ENCODE measurements at places on chromosomes 1 and 21.

DNA sequence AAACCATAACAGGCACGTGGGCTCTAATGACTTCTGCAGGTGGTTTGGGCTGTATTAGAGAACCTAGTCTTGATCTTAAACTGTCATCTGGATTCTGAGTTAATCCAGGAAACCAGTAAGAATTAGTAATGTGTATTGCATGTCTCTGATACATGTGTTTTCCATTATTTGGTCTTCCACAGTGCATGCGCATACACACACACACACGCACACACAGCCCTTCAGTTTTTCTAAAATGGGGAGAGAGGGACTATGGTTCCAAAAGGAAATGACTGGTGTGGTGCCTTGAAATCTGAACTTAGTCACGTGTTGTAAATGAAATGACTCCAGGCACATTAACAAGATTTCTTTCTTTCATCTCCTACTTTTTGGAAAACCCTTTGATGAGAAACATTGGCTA, 67.6 kb downstream of the OLFML2B start:
- DNase-seq: no peak

GRCh38 chr1:14980621-14981218, 172.8 kb upstream of the TMEM51 start:
- DNase-seq: no peak

DNA sequence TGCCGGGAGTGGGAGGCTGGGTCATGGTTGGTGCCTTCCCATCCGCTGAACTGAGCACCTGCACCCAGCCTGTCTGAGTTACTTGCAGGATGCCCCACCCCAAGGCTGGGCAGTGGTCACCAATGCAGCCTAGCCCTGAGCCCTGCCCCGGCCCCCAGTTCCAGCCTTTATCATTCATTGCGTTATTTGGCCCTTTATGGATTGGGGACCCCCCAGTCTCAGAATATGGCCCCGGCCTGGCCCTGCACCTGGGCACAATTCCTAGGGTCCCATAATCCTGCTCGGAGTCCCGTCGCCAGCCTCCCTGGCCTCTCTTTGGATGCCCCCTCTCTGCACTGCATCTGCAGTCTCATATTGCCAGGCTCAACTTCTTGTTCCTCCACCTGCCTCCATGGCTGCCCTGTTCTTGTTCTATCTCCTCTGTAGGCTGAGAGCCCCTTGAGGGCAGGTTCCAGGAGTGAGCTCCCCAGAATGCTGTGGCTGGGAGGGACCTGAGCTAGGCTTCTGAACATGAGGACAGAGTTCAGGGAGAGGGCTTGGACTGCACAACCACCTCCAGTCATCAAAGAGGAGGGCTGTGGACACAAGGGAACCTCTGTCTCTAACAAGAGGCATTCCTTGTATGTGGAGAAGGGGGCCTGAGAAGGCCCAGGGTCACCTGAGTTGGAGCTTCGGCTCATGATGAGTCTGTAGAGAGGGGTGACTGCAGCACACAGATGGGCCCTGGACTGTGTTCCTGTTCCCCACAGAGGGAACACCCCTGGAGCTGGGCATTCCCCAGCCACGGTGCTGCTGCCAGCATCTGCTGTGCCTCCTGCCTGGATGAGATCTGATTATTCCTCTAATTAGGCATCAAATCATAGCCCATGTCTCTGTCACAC, 1.1 kb upstream of the KNCN start:
- no peak for DNase-seq

DNA sequence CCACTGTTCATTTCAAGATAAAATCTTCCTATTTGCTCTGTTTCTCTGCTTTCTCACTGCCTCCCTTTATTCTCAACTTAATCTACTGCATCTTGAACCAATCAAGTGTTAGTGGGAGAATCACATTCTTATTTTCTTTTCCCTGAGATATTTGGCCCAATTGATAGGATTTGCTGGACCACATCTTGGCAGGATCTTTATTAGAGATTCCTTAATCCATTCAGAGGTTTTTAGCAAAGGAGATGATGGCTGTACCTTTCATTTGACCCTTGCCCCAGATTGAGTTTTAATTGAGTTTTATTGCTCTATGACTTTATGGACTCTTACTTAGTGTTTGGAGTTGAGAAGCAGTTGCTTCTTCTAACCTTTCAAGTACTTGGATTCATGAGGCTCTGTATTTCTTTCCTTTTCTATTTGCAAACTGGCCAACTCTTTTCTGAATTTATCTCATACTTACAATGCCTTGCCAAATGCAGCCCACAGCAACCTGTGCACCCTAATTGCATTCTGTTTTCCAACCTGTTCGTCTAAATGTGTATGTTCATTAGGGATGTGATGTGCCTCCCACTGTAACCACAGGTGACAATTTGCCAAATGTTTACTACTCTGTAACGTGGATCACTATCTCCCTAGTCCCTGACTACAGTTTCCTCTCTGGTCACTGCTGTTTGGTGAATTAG, 274.8 kb upstream of the KAZN start:
- DNase-seq: no peak

DNA sequence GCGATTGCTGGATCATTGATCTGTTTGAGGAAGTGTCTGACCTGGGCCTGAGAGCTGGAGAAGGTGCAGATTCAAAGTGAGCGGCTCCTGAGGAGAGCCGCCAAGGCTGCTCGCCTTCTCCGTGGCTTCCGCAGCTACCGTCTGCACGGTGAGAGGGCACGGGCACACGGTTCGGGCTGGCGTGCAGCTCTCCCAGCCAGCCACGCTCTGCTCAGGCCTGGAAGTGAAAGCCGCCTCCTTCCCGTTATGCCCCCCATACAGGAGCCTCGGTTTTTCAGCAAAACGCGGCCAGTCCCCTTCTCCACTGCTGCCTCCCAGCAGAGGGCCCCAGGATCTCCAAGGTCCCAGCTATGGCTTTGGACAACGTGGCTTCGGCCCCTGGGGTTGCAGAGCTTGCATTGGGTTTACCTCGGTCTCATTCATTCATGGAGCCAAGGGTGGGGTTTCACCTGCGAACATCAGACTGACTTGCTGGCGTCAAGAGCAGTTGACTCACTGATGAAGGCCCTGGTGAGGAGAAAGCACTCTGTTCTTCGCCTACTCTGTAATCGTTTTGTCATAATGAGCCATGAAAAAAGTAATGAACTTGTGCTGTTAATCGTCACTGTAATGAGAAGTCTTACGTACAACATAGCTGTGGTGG, 24.4 kb upstream of the PDXK start:
- no peak for DNase-seq

- DNase-seq: peak; percentile 22
Measured at GRCh38 chr1:228272831-228273571, 65.2 kb downstream of the OBSCN start.

DNA sequence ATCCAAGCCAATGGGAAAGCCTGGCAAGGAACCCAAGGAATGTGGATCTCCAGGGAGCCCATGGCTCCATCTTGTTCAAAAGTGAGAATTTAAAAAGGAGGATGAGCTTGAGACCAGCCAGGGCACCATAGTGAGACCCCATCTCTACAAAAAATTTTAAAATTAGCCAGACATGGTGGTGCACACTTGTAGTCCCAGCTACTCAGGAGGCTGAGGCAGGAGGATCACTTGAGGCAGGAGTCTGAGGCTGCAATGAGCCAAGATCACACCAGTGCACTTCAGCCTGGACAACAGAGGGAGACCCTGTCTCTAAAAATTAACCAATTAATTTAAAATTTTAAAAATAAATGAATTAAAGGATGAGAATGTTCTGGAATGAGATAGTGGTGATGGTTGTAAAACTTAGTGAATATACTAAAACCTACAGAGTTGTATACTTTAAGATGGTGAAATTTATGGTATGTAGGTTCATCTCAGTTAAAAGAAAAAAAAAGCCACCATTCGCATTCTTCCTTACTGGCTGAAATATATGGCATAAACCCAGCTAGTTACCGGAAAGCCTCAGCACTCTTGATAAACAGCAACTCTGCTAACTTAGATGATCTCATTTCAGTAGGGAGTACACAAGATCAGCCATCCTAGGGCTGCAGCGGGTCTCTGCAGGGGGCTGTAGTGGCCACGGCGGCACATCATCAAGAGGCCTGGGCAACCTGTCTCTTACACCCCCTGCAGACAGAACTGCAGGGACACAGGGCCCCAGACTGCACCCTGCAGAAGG, 48.3 kb upstream of the H6PD start:
- DNase-seq: no peak

Data from D341Med (cell line).